ENCODE measurements at places on chromosomes 13 and 19.

DNA sequence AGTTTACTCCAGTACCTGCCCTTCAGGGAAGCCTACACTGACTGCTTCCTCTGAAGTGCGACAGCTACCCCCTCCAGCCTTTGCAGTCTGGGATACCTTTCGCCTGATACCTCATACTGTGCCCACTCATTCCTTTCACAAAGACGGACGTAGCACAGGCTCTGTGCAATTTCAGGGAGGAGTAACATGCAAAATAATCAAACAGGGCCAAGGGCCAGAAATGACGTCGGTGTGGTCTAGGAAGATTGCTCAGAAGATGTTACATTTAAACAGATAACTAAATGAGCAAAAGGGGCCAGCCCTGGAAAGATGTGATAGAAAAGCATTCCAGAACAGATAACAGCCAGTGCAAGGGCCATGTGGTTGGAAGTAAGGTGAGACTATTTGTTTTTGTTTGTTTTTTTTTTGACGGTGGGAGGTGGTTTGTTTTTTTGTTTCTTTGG is 6.6 kb upstream of the DDX39A start:
- no peak for DNase-seq

- no peak for DNase-seq
These were observed 128.2 kb upstream of the ARGLU1 start for GRCh38 chr13:106696140-106696539.

DNA sequence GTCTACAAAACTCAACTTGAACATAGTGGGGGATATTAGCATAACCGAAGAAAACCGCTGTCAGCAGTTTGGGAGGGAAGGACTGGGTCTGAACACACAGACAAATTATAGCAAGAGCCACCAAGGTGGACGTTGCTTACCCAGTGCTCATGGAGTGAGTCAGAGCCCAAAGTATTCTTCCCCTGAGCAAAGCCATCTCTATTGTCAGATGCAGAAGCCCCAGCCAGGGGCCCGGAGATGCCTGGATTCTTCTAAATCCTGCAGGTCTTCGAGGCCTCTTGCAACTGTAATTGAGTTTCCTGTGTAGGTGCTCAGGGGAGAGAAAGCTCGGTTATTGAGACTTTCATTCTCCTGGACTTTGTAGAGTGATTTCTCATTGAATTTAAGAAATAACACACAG is 384.5 kb downstream of the IRS2 start:
- no peak for DNase-seq

DNA sequence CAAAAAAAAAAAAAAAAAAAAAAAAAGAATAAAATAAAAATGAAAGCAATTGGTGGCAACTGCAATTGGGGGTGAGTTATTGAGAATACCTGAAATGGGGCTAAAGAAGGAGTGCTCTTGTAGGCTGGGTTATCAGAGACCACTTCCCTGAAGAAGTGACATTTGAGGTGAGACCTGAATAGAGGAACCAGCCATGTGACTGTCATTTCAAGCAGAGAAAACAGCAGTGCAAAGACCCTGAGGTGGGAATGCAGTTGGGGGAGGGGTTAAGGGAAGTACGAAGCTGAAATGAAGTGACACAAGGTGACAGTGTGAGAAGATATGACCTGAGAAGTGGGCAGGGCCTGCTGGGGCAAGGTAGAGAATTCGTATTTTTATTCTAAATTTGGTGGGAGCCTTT is 4.3 kb upstream of the PALM3 start:
- no peak for DNase-seq

DNA sequence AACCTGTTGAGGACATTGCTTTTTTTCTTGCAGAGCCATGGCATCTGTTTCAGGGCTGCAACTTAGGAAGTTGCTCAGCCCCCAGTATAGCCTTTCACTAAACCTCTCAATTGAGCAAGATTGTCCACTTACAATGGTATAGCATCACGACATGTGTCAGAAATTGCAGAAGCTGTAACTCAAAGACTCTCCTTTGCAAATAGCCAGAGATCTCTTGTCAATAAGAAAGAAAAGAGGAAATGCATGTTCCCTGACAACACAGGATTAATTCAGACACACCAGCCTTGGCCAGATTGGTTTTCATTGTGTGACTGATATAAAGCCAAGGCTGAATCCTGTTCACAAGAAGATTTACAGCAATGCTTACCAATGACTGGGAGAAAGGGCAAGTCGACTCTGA is 38.7 kb upstream of the CYSLTR2 start:
- no peak for DNase-seq

- DNase-seq, result no peak
These were observed 245.4 kb upstream of the SPRY2 start for GRCh38 chr13:80586356-80586755.

GRCh38 chr19:11465600-11465999 is 15.2 kb downstream of the ELAVL3 start:
- no peak for DNase-seq

- no peak for DNase-seq
These were observed 361.2 kb downstream of the SUCLA2 start for GRCh38 chr13:47639738-47640447.

- no peak for DNase-seq
These were observed 8.8 kb upstream of the GIPR start for GRCh38 chr19:45659096-45659729.

GRCh38 chr19:16897029-16897855 is 8.4 kb downstream of the F2RL3 start:
- peak; percentile 46 for DNase-seq

DNA sequence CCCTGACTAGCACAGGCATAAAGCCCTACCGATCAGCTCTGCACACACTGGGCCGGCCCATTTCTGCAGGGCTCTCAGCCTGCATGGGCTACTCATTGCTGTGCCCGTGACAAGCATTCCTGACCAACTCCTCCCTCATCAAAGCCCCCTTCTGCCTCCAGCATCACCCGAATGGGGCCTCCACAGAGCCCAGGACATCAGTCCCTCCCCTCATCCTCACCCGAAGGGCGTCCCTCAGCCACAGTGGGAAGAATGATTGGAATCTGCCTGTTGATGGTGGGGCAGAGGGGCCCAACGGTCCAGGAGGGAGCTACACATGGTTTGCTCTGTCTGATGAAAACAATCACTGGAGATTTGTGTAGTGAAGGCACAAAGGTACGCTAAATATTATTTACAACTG is 43.8 kb downstream of the SERP2 start:
- DNase-seq, result no peak

DNA sequence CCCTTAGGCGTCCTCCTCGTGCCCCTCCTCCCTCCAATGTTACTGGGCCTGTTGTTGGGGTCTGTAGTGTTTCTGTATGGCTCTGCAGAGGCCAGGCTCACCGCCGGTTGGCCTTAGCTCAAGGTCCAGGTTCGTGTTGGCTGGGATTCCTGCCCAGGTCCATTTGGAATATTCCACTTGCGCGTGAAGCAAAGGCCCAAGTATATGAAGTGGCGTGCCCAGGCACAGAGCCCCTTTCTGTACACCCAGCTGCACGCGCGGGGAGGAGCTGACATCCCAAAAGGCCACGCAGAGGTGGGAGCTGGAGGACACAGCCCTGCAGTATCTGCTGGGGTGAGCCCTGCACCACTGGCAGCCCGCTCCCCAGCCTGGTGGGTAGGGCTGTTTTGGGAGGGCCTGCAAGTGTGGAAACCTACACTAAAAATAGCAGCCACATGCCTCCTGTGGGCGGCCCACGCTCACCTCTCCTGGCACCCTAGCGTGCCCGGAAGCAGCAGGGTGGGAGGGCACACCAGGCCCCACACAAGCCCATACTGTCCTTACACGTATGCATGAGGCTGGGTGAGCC is 30.2 kb downstream of the CRTC1 start:
- no peak for DNase-seq

GRCh38 chr19:14048443-14049153 is 13.3 kb downstream of the PALM3 start:
- DNase-seq, result peak; percentile 63

DNA sequence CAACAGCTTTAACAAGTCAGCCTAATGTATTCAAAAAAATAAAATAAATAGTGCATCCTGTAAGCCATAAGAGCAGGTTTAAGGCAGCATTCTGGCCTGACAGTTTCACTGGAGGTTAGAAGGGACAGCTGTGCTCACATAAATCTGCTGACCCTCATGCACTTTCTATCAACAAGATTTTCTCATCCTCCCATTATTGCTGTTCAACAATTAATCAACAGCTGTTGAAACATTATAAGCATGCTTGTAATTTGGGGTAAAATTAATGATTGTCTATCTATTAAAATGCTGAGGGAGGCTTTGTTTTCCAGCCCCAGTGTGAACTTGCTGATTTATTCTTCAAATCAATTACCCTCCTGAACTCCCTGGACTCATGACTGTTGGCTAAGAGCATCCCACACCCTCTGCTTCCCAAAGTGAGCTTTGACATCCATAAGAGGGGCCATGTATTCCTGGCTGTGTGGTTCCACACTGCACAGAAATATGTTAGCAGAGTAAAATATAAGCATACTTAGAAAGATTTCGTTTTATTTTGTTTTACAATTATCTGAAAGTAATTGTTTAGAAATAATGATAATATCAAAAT is 492.4 kb downstream of the EFNB2 start:
- DNase-seq, result no peak

DNA sequence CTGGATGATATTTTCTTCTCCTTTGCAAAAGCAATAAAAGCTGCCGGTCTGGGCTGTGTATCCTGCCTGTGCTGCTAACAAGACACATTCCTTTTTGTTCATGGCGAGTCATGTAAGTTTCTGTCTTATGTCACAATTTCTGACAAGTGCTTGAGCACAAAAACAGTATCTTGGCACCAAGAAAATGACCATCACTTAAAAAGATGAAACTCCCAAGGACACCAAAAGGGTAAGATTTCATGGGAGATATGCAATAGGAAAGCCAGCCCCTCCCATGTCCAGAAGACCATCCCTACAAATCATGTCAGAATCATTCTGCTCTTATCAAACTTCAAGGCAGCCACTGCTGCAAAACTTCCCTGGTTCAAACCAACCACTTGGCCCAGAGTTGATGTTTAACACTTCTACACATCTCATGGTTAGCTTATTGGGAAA is 375.4 kb upstream of the ZNF507 start:
- no peak for DNase-seq

DNA sequence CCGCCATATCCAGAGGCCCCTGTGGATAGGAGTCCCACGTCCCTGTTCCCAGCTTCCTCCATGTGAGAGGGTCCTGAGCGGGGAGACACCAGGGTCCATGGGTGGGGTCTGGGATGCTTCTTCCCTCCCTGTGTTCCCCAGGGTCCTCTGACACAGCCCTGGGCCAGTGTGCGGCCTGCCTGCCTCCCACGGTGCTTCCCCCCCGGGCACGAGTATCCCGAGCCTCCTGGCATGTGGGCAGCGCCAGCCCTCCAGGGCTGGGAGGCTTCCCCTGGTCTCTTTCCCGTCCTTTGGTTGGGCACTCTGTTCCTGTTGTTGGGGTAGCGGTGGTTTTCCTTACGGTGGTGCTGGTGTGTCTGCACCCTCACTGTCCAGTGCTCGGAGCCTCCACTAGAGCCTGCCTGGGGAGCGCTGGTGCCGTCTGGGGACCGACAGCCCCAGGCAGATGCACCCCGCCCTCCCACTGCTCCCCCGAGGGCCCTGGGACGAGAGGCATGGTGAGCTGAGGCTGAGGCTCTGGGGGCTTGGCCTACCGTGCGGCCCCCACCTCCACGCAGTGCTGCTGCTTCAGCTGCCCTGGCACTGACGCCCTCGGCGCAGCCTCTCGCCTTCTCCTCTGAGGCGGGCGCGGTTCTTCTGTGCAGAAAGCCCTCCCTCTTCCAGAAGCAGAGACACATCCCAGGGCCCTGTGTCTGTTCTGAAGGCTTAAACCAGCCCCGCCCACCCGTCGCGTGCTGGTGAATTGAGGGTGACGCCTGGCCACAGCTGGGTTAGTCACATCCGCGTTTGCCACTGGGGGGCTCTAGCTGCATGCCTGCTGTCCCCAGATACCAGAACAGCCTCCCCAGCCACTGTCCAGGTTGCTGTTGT is 27.9 kb downstream of the PLEKHJ1 start:
- DNase-seq, result no peak

GRCh38 chr13:103945836-103946235 is 879.6 kb upstream of the SLC10A2 start:
- no peak for DNase-seq

- no peak for DNase-seq
These were observed 9.9 kb downstream of the TNFRSF19 start for GRCh38 chr13:23579896-23580683.

DNA sequence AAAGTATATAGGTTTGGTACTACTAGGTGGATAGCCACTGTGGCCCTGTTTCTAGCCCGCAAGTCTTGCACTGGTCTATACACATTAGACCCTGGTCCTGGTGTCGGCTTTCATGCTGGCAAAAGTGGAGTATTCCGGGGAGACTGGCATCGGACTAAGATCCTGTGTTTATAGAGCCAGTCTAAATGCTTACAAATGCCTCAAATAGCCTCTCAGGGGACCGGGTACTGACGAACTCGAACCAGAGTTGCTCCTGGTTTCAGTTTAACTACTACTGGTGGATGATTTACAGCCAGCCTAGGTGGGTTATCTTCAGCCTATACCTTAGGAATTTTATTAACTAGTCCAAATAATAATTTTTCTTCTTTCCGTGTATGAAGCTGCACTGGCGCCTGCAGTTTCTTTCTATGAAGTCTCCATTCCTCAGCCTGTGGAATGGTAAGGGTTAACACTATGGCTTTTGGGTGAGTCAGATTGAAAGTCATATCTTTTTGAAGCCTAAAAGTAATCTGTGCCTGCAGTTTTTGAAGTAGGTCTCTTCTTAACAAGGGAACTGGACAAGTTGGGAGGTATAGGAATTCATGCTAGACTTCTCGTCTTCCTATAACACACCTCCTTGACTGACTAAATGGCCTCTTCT is 51.3 kb downstream of the OR10H4 start:
- no peak for DNase-seq

- DNase-seq, result no peak
These were observed 67.5 kb downstream of the CHST8 start for GRCh38 chr19:33689138-33689746.

DNA sequence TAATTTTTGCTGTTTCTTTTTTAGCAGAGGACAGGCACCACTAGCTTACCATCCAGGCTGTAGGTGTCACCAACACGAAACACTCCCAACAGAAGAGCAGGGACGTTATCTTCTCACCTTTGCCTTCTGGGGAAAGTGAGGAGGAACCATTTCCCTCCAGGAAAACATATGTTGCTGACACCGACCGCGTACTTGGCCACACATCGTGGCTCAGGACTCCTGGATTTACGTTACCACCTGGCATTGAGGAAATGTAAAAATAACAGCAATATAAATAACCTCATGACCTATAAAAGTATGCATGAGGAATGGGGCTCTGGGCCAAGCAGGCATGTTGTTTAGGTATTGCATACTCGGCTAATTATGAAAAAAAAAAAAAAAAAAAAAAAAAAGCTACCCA is 525.1 kb downstream of the MYO16 start:
- no peak for DNase-seq

GRCh38 chr13:26486550-26486949 is 70.9 kb upstream of the WASF3 start:
- DNase-seq, result no peak

GRCh38 chr19:49837009-49837310 is 14.0 kb upstream of the PTOV1 start:
- no peak for DNase-seq

- no peak for DNase-seq
These were observed 13.2 kb downstream of the GATAD2A start for GRCh38 chr19:19418555-19419260.

GRCh38 chr13:21733475-21734263 is 62.8 kb downstream of the FGF9 start:
- no peak for DNase-seq

Measured in T-helper 2 cell (primary cell).